ENCODE measurements at places on chromosomes 13 and 19.

DNA sequence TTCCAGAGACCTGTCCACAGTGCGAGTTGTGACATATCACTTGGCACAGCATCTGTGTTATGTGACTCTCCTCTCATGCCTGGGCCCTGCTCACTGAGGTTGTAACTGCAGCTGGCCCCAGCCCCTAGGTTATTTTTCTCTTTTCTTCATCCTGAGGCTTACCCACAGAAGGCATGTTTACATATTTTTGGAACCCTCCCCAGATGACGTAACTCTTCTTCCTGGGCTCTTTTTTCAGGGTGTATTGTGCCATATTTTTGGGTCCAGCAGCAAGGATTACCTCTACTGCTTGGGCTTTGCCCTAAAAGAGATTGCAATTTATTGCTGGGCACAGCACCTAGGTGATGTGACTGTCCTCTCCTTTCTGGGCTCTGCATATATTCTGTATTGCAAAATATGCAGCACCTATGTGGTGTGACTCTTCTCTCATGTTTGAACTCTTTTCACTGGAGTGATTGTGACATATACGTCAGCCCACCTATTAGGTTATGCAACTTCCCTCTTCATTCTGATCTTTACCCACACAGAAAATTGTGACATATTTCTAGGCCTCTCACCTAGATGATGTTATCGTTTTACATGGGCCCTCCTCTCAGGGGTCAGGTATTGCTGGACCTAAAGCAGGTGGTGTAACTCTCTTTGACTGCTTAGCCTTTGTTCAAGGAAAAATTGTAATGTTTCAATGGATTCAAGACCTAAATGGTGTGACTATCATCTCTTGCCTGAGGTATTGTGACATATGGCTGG lies 64.5 kb upstream of the ZNF724 start:
- no peak for DNase-seq

DNA sequence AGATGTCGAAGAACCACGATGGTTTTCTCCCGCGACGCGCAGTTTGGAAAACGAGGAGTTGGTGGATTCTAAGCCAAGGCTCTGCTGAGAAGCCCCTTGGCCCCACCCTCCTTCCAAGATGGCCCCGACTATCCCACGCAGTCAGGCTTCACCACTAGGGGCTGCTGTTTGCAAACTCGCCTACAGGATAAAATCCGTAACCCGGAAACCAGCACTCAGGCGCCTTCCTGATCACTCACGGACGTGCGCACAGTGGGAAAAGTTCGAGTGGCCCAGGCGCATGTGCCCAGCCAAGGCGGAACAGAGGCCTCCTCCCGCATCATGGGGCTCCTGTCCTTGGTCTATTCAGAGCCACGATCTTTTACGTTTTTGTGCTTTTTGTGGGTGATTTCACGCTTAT lies 19.2 kb upstream of the UQCR11 start:
- peak; percentile 65 for DNase-seq

GRCh38 chr19:925087-925525 lies 729 bp upstream of the ARID3A start:
- peak; percentile 51 for DNase-seq

DNA sequence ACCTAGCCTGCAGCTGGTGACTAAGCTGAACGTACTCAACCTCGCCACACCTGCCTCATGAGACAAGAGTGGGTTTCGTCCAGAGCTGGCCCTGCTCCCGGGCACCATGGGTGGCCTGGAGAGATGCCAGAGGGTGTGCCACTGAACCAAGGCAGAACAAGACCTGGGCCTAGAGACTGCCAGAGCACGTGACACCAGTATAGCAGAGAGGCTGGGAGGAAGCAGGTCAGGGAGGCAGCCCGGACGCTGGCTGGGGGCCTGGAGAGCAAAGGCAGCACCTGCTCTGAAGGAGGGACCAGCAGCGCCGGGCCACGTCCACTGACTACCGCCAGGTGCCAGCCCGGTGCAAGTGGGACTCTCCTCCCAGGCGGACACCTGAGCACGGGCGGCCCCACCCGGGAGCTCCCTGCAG lies 7.3 kb upstream of the C13orf46 start:
- DNase-seq, result peak; percentile 66

- DNase-seq, result no peak
These were observed 22.6 kb upstream of the USP12 start for GRCh38 chr13:27194209-27194608.

GRCh38 chr19:40410030-40410389 lies 3.2 kb downstream of the PRX start:
- DNase-seq, result no peak

GRCh38 chr19:46159418-46160232 lies 11.6 kb downstream of the IGFL2 start:
- DNase-seq, result no peak

GRCh38 chr19:805166-805551 lies 7.9 kb downstream of the PTBP1 start:
- no peak for DNase-seq

- DNase-seq, result no peak
These were observed 7.3 kb downstream of the SIX5 start for GRCh38 chr19:45761714-45762113.

DNA sequence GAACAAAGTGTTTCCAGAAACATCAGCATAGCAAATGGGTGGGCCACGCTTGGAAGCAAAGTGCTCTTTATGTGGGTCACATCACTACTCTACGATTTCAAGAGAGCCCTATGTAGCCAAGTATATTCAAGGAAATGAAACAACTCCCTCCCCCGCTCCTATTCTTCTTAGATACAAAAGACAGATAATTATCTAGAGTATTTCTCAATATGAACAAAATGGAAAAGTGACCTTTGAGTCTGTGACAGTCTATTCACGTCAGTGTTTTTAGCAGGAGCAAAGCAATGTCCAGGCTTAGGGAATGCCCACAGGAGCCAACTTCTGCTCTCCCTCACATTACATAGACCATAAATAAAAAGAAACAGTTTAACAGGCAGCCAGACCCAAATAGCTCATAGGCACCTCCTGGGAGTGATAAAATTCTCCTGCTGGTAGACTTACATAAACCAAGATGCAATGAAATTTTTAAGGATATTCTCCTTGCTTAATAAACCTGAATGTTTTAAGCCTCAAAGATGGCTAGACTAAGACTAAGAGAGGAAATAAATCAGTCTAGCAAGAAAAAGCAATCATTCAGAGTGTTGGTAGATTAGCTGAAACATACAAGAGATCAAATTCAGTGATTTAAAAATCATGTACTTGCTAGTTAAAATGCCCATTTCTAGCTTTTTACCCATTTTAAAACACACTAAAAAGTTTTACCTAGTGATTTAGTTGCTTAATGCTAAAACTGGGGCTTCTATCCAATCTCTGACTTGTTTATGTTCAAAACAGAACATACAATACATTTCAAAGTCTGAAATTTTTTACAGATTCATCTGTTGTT lies 182.8 kb downstream of the RGCC start:
- DNase-seq, result no peak

DNA sequence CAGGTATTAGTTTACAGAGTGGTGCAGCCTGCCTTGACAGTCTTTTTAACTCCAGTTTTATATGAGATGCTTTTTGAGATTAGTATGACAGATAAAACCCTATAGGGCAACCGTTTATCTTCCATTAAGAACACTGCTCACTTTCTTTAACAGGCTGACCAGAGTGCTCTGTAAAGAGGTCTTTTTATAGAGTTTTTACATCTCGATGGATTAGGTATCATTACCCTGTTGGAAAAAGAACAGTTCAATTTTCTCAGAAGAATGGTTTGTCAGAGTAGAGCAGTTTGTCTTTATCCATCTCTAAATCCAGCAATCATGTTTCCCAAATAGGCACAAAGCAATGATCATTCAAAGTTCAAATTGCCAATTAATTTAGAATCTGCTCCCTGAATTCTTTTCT lies 395.2 kb upstream of the ARGLU1 start:
- no peak for DNase-seq

- no peak for DNase-seq
These were observed 92.2 kb downstream of the TSHZ3 start for GRCh38 chr19:31257025-31257424.

- DNase-seq, result no peak
These were observed 859.0 kb upstream of the SLITRK1 start for GRCh38 chr13:84741253-84741652.

GRCh38 chr13:48819376-48819775 lies 156.3 kb upstream of the FNDC3A start:
- DNase-seq, result no peak
